ENCODE measurements at places on chromosomes 5 and 9. TPM values are rescaled to one million over a fixed set of nuclear protein-coding genes. Genes with fewer than 3 reads are reported as not detected.

SLC45A2 gene
- not detected for total RNA-seq

HK3 gene
- not detected for total RNA-seq

SLC2A6 gene
- total RNA-seq, result 4.4 TPM

SEC61B gene
- 120 TPM for total RNA-seq

SOHLH1 gene
- not detected for total RNA-seq

ECPAS gene
- 141 TPM for total RNA-seq

ASPN gene
- not detected for total RNA-seq

GRIN3A gene
- not detected for total RNA-seq

- DNase-seq, result no peak
Observed at GRCh38 chr5:74866596-74867162, 492 bp upstream of the FAM169A start.

DNA sequence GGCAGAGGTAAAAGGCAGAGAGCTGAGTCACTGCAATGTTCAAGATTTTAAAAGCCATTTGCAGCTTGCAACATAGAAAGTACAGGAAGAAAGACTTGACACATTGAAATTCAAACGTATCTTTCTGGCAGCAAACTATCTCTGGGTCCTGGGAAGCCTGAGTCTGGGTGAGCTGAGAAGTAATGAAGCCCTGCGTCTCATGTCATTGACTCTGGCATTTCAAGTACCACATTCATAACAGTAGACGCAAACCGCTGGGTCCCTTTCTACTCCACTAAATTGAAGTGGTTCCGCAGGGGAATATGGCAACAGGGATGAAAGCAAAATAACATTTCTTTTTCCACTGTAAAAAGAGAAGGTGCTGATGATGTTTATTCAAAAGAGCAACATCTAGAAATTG is 694.3 kb downstream of the BRINP1 start:
- DNase-seq, result no peak

GRCh38 chr5:36606428-36607113 is at the start of gene SLC1A3:
Gene SLC1A3, plus strand, starts transcription at chr5:36606606. Its CDS starts 1,818 bp downstream, at chr5:36608424.
- DNase-seq, result peak; percentile 53

DNA sequence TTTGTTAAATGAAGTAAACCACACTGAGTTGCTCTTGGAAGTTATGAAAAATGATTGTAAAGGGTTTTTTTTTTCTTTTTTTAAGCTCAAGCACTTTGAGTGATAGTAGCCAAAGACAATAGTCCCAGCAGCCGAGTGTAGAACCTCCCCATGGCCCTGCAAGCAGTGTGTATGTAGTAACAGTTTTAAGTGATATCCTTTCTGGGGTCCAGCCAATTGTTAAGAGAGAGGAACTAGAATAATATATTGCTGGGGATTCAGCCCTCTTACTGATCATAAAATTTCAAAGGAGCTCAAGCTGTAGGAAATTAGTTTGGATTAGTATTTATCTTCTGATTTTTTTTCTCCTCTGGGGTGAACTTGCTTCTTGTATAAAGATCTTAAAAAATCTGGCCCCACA is 43.2 kb downstream of the NPR3 start:
- DNase-seq, result no peak

GRCh38 chr5:76590027-76590426 is 33.2 kb downstream of the F2RL2 start:
- no peak for DNase-seq

- DNase-seq, result peak; percentile 92
Observed at GRCh38 chr5:69042915-69043654, 50.7 kb upstream of the SLC30A5 start.

- DNase-seq, result no peak
Observed at GRCh38 chr5:176739461-176740051, 70.8 kb upstream of the UNC5A start.

DNA sequence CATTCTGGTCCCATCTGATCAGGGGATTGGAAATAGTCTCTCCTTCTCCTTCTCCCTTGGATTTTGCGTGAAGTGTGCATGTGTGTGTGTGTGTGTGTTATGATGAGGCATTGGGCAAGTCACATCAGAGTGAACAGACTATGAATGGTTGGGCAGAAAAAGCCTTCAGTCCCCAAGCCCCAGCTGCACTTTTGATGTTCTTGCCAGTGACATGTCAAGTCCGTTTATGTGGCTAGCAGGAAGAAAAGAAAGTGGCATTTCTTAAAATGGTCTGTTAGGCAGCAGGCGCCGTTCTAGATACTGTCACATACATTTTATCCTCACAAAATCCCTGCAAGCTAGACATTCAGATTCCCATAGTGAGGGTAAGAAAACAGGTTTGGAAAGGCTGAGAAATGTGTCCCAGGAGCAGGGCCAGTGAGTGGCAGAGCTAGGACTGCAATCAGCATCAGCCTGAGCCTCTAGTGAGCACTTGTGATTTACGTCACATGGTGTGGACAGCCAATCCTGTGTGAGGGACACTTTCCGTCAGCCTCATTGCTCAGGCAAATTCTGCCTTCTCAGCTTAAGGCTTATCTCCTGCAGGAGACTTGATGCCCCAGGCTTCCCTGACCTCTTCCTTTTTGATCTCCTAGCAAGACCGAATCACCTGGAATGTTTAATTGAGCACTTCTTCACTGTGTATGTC is 60.4 kb downstream of the GLRA1 start:
- DNase-seq, result peak; percentile 66

DNA sequence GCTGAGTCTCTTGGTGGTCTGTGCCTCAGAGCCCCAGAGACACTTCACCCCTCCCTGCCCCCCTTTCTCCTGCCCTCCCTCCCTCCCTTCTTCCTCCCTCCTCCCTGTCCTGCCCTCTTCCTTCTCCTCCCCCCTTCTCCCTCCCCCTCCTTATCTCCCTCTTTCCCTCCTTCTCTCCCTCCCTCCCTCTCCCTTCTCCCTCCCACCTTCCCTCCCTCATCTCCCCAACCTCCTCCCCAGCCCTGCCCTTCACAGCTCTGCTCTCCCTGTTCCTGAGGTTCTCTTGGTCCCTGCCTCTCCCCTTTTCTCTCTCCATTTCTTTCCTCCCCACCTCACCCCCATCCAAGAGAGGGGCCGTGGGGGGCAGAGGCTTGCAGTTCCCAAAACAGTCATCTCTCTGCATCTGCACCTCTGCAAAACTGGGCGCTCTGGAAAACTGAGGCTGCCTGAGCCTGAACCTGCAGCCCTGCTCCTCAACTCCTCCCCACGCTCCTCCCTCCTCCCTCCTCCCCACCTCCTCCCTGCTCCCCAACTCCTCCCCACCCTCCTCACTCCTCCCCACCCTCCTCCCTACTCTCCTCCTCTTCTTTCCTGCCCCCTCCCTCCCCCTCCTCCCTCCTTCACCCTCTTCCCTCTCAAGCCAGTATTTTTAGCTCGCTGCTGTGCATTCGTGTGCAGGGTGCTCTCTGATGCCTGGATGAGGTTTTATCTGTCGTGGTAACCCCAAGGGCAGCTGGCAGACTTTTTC is 219.1 kb downstream of the C9orf50 start:
- no peak for DNase-seq

DNA sequence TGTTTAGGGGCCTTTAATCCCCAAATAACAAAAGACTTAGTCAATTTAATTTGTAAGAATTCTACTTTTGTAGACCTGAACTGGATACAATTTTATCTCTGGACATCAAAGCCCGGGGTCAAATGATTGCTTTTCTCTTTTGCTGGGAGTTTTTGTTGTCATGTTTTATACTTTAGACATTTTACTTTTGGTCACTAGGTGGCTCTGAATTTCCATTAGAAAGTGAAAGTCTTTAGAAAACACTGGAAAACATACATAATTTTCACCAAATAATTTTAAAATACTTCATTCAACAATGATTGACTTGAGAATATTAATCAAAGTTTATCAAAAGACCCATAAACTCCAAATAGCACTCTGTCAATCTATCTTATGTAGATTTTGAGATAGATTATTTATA is 2.8 kb upstream of the PCA3 start:
- DNase-seq, result no peak

DNA sequence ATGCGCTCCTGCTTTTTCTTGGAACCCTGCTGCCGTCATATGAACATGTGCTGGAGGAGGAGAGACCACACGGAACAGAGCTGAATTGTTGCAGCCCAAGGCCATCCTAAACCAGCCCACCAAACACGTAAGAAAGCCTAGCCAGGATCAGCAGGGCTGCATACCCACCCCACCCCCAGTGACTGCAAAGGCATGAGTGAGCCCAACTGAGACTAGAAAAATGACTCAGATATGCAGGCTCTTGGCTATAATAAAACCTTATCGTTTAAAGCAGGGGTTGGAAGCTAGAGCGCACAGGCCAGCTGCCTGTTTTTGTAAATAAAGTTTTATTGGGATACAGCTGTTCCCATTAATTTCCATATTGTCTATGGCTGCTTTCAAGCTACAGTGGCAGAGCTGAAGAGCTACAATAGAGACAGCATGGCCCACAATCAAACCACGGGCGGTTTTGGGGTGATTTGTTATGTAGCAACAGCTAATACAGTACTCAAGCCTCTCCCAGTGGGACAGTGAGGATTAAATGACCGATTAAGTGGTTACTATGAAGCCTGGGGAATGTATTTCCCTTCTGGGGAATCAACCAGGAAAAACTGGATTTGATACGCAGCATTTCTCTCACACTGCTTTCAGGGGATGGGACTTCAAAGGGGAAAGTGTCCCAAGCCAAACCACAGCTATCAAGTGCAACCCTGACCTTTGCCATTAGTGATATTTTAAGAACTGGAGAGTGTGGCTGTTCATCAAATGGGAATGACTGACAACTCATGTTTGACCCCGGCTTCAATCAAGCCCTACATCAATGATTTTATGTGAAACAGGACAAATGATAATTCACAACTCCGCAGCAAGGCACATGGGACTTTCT is 6.3 kb downstream of the SHB start:
- no peak for DNase-seq

- DNase-seq, result no peak
Observed at GRCh38 chr5:135203593-135204036, 169.6 kb upstream of the PITX1 start.

DNA sequence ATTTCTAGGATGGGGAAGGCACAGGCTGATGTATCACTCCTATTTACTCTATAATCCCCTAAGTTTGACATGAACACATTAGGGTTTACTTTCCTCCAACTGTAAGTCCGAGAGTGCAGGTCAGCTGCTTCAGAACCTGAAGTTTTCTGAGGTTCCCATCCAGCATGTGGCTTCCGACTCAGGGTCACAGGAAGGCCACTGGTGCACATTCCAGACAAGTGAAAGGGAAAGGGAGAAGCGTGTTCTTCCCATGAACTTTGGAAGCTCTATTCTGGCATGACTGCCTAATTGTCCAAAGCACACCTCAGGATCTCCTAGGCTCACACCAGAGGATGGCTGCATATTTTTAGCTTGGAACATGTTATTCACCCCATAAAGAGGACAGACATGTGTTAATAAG is 602.6 kb downstream of the SEMA5A start:
- DNase-seq, result no peak

DNA sequence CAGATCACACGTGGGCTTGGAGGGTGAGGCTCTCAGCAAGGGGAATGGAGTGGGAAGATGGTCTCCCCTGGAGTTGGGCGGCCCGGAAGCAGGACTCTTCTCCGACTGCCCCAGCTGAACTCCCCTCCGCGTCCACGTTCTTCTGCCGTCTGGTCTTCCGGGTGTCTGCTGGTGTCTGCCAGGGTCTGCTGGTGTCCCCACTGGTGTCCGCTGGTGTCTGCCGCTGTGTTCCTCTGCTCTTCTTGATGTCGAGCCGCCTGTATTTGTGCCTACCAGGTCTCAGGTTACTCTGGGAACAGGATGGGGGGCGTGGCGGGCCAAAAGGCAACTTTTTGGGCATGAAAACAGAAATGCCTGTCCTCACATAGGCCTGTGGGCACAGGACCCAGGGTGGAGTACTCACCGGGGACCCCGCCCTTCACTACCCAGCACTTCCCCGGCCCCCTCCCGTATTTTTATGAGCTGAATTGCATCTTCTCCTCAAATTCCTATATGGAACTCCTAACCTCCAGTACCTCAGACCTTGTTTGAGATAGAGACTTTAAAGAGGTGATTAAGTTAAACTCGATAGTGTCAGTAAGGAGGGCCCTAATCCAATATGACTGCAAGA is 675.4 kb downstream of the SEMA5A start:
- DNase-seq, result no peak

GRCh38 chr5:18745042-18745987 is 1111.1 kb downstream of the TAF11L14 start:
- no peak for DNase-seq

DNA sequence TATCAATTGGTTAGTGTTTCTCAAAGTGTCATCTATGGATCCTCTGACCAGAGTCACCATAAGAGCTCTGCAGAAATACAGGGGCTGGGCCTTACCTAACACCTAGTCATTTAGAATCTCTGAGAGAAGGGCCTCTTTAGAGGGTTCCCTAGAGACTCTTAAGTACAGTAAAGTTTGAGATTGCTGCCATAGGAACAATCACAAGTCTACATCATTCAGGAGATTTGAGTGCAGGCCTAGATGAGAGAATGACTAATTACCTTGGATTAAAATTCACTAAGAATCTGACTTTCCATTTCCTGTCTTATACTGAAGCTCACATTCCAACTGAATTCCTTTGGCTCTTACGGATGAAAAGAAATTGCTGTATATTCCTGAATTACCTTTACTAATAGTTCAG is 182.1 kb upstream of the PTGER4 start:
- DNase-seq, result no peak

DNA sequence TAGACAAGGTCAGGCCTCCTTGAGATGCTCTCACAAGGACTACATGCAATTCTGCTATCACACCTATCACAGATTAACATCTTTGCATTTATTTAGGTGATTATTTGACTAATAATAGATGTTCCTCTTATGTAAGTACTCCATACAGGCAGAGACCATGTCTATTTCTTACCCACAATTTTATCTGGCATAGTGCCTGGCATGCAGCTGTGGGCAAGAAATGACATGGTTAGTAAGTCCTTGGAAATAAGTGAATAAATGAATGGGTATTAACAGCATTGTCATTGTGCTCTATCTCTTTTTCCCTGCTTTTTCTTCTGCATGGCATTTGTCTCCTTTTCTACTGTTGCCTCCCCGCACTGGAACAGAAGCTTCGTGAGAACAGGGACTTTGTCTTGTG is 49.4 kb downstream of the SLC22A5 start:
- no peak for DNase-seq

DNA sequence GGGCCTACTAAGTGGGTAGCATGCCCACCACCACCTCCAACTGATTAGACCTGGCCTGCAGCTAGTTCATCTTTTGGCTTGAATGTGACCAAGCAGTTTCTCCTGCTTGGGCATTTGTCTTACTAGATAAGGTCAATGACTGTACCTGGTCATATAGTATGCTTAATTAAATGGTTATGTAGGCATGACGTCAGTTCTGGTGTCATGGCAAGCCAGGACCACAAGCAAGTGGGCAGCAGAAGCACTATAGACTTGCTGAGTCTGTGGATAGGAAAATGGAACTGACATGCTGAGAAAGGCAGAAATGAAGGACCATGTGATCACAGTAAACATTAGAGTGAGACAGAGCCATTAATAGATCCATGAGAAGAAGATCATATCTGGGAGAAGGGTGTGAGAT is 55.6 kb upstream of the C6 start:
- DNase-seq, result no peak

GRCh38 chr9:131727184-131727759 is 12.6 kb downstream of the RAPGEF1 start:
- DNase-seq, result no peak

GRCh38 chr9:123965801-123966686 is 36.1 kb upstream of the DENND1A start:
- no peak for DNase-seq

- no peak for DNase-seq
Observed at GRCh38 chr9:13589034-13589737, 309.7 kb upstream of the MPDZ start.
